Forelimb muscle (tissue), 1 donor: ENCODE measurements at places on chromosomes 7 and 10. TPM values are rescaled to one million over a fixed set of nuclear protein-coding genes. Genes with fewer than 3 reads are reported as not detected.

The GHITM gene
- polyA plus RNA-seq, result 114 TPM

The MDFIC gene
- 32.2 TPM for polyA plus RNA-seq

The CCDC172 gene
- polyA plus RNA-seq, result not detected

The OSBPL3 gene
- polyA plus RNA-seq, result 3.5 TPM

The NOS3 gene
- 5.5 TPM for polyA plus RNA-seq

The RTKN2 gene
- polyA plus RNA-seq, result 4.5 TPM

The PNLIPRP3 gene
- polyA plus RNA-seq, result not detected

The MRPL32 gene
- 43.9 TPM for polyA plus RNA-seq

The COL28A1 gene
- 1.1 TPM for polyA plus RNA-seq

The PKD2L1 gene
- not detected for polyA plus RNA-seq

The AKR1C8 gene
- polyA plus RNA-seq, result not detected

The SVIL gene
- 223 TPM for polyA plus RNA-seq

The AKR1D1 gene
- polyA plus RNA-seq, result 0.06 TPM

The SEMA4G gene
- polyA plus RNA-seq, result 6.7 TPM
